ENCODE measurements at places on chromosomes 2 and 18.

DNA sequence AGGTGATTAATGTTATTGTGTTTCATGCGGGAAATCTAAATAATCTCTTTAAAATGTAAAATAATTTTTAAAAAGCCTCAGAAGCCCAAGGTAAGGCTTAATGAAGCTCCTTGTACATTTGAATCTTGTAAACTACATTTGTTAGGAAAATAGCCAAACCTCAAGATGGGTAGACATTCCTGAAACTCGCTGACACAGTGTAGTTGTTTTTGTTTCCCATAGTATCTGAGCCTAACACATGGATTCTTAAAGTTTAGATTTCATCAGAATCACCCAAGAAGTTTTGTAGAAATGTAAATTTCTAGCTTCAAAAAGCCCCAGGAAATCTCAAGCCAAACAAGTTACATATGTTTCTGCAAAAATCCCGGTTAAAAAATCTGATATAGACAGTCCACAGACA lies 1221.1 kb upstream of the ACVR2A start:
- no peaks in the 10 kb centered on the region for H3K36me3 ChIP-seq
- no peaks in the 10 kb centered on the region for H3K27me3 ChIP-seq

DNA sequence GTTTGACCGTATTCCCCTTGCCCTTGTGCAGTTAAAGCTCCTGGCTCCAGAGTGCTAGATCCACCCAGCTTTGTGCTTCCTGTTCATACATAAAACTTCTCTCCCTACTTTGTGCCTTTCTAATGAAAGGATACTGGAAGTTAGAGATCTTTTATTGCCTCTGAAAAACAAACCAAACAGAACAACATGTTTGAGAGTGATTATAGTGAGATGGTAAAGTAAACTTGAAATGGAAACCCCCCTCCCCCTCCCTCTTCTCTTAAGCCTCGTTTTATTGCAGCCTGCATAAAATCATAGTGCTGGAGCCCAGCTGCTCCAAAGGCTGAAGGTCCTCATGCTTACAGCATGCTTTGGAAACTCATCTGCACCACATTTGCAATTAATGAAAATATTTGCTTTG lies 125.1 kb downstream of the TANC1 start:
- no peaks in the 10 kb centered on the region for H3K36me3 ChIP-seq
- no peaks in the 10 kb centered on the region for H3K27me3 ChIP-seq
- no peak overlapping the region for H3K4me3 ChIP-seq
- H3K27ac ChIP-seq: peak overlapping the region; percentile 40
- H3K4me1 ChIP-seq: no peaks in the 10 kb centered on the region

- no peak overlapping the region for H3K4me3 ChIP-seq
- no peaks in the 10 kb centered on the region for H3K4me1 ChIP-seq
- no peaks in the 10 kb centered on the region for H3K36me3 ChIP-seq
- H3K27ac ChIP-seq: no peak overlapping the region
Observed at GRCh38 chr18:40013001-40013609, 1941.9 kb upstream of the PIK3C3 start.

GRCh38 chr18:8901019-8901418 lies 195.7 kb downstream of the MTCL1 start:
- H3K4me1 ChIP-seq: no peaks in the 10 kb centered on the region
- H3K27me3 ChIP-seq: no peaks in the 10 kb centered on the region
- no peak for DNase-seq
- H3K36me3 ChIP-seq: no peaks in the 10 kb centered on the region
- H3K27ac ChIP-seq: no peak overlapping the region

DNA sequence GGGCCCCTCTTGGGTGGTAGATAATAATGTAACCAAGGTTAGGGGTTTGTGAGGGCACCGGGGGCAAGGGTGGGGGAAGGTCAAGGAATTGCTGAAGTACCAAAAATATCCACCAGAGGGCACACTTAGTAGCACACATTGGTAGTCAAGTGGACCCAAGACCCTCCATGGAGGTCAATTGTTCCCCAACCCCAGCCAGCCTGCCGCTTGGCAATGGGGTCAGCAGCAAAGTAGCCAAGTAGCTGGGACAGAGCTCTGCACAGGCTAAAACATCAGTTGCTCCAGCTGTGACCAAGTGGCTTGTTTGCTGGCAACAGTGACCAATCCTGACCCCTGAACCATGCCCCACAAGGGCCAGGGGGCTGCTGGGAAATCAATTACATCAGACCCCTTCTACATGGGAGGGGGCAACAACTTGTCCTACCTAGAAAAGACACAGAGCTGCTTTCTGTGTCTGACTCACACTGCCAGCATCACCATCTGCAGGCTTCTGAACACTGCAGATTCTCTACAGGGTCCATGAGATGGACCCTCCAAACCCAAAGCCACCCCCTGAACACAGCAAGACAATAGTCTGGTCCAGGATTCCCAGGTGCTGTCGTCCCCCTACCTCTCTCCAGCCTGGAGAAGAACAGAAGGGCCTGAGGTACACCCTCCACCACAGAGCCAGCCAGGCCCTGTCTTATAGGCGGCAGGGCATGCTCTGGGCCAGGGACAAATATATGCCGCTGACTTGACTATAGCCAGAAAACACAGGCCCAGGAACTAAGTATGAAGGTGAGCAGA lies 76.0 kb downstream of the EMX1 start:
- peaks cover 32% of the 10 kb centered on the region for H3K4me1 ChIP-seq
- H3K27me3 ChIP-seq: no peaks in the 10 kb centered on the region
- H3K27ac ChIP-seq: peak overlapping the region; percentile 54
- H3K4me3 ChIP-seq: no peak overlapping the region

GRCh38 chr2:64970495-64970894 lies 18.7 kb upstream of the SLC1A4 start:
- H3K27me3 ChIP-seq: no peaks in the 10 kb centered on the region
- no peaks in the 10 kb centered on the region for H3K36me3 ChIP-seq
- no peak overlapping the region for H3K27ac ChIP-seq

All from liver (tissue), 10 donors.